ENCODE measurements at places on chromosomes 16 and 17.

- DNase-seq, result no peak
Measured at GRCh38 chr17:68205808-68206720, 41.8 kb upstream of the AMZ2 start.

- no peak for DNase-seq
Measured at GRCh38 chr16:79845734-79846135, 245.2 kb upstream of the MAF start.

- no peak for DNase-seq
Measured at GRCh38 chr17:8173871-8174322, 2.3 kb downstream of the TMEM107 start.

- no peak for DNase-seq
Measured at GRCh38 chr17:38465391-38466345, 37.4 kb downstream of the ARHGAP23 start.

- DNase-seq, result no peak
Measured at GRCh38 chr17:79410681-79411080, 200.2 kb downstream of the RBFOX3 start.

DNA sequence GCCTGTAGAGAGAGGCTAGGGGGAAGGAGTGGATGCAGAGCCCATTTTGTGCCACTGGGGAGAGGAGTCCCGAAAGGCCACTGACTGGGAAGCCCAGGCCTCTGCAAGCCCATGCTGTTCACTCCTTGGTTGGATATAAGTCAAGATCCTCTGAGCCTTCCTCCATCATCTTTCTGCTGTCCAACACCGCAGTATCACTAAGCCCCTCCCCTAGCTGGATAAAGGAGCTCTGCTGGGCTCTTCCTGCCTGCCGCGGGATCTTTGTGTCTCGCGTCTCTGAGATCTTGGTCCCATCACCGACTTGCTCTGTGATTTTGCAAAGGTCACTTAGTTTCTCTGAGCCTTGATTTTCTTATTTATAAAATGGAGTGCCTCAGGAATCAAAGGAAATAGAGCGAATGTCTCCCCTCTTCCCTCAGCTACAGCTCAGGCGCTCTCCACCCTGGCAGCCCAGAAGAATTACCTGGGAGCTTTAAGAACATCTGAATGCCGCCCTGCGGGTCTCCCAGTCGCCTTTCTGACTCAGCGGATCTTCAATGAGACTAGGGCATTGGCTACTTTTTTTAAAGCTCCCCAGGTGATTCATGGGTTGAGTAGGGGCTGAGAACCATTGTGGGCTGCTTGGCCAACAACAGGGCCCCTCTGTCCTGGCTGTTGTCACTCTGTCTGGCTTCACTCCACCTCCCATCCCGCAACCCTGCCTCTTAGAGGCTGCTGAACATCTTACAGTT, 25.2 kb upstream of the TMEM220 start:
- DNase-seq, result no peak

DNA sequence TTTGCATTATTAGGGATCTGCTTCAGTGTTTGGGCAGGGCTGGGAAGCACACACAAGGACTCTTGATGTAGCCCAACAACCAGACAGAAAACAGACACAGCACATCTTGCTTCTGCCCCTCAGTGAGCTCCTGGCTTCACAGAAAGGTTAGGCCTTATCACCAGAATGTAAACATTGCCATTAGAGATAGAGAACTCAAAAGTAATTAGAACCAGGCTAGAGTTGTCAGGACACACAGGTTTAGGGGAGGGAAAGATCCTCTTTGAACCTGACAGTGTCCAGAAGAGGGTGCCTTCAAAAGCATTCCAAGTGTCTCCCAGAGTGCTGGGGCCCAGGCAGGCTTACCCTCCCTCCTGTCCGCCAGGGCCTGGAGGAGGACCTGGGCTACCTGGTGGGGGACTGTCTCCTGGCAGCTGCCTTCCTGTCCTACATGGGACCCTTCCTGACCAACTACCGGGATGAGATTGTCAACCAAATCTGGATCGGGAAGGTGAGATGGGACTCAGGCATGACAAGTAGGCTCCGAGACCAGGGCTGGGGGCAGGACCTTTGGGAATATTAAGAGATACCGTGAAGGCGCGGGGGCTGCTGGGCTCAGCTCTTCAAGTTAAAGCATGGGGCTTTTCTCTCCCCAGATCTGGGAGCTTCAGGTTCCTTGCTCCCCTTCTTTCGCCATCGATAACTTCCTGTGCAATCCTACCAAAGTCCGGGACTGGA, 16.9 kb upstream of the KDM6B start:
- no peak for DNase-seq

DNA sequence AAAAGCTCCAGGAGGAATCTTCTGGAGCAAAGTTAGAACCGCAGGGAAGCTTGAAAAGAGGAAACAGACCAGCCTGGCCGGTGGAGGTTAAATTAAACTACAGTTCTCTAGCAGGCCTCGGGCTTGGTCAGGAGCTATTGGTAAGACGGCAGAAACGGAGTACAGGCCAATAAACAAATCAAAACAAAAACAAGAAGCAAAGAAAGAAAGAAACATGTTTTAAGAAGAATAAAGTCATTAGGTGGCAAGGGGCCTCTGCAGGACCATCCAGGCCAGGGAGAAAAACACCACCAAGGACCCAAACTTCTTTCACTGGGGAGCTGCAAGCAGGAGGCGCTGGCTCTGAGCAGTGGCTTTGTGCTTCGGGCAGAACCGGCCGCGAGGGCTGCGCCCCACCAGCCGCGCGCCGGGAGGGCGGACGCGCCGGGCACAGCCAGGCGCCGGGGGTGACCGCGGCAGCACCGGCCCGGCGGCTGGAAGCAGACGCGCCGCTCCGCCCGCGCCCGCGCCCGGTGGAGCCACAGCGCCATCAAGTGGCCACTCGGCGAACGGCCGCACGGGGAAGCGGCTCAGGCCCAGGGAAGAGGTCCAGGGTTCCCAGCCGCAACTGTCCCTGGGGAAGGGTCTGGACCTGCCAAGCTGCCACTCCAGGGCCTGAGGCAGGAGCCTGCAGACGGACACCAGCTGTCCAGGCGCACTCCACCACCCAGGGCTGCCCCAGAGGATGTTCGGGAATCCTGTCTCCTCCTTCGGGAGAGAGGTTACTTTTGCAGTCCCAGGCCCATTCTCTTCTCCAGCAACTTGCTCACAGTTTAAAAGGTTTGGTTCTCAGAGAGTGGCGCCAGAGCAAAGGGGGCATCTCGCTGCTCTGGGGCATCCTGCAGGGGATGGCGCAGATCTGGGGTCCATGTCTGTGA, 419.4 kb downstream of the SOX9 start:
- peak; percentile 29 for DNase-seq

DNA sequence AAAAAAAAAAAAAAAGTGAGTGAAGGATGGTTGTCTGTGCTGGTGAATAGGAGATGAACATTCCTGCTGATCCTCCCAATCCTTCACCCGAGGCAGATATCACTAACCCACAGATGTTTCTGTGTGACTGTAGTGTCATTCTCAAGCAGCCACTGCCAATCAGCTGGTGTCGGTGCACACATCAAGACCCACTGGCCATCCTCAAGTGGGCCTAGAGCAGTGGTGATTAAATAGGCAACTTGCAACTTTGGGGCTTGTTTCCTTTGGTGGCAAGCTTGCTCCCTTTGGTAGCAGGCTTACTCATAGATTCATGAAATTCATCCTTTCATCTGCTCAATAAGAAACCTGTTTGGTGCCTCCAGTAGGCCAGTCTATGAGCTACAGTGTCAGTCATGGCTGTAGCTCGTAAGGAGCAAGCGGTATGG, 51.1 kb upstream of the LGALS9 start:
- no peak for DNase-seq

GRCh38 chr17:40598619-40599467, 33.6 kb upstream of the CCR7 start:
- no peak for DNase-seq

DNA sequence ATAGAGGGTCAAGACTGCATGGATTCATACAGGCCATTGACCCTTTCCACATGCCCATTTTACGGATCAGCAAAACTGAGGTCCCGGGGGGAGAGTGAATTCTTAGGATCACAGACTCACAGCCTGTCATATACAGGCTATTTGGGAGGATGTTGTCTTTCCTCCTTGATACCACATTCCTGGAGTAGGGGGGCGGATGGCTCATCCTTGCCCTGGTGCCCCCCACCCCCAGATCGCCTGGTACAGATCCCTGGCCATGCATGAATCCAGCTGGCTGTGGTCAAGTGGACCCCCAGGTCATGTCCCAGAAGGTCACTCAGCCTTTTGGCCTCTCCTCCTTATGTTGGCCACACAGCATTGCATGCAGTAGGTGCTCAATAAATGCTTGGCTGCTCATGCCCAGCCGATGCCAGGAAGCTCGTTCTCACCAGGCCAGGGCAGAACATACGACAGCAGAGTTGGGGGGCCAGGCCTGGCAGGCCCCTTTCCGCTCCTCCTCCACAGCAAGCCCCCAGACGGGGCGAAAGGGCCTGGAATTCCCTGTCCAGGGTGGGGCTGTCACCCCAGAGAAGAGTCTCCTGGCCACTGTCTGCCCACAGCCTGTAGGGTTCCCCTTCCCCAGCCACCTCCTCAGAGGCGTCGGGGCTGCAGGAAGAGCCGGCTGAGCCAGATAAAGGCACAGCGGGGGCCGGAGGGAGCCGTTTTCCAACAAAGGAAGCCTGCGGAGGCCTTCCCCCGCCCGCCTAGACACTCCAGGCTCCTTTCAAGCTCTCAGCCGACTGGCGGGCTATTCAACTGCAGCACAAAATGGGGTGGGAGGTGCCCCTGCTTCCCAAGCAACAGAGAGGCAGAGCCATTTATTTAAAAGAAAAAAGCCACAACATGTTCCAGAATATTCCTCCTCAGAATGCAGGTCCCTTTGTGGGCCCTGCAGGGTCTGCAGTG, 215.7 kb upstream of the CIBAR2 start:
- no peak for DNase-seq

GRCh38 chr17:64410750-64411490, 20.3 kb upstream of the PECAM1 start:
- no peak for DNase-seq

- no peak for DNase-seq
Measured at GRCh38 chr17:81329927-81330883, 35.1 kb upstream of the SLC38A10 start.

- DNase-seq, result no peak
Measured at GRCh38 chr16:66459878-66460277, 32.8 kb downstream of the BEAN1 start.

DNA sequence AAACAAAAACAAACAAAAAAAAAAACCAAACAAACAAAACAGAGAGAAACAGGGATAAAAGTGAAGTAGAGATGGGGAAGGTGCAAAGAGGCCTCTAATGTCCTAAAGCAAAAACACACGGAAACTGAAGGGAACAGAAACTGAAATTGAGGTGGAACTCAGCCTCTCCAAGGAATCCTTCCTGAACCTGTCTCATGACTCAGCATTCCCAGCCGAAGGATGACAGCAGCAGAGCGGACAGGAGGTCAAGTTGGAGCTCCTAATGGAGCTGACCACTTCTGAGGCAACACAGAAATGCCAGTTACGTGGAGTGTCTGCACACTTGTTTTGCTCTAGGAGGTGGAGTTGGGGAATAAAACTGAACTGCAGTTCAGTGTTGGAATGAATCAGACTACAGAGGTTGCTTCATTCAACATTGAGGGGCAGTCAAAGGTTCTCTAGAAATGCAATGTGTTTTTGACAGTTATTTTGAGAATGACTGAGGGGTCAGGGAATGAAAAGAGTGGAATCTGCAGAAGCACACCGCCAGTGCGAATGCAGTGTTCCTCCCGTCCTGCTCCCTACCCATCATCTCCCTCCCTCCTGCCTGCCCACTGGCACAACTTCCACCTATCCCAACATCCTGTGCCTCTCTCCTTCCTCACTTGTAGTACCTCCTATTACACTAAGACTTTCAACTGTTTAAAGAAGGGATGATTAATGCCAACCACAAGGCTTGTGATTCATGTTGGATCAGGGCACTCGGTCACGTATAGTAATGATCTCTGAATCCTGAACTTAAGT, 6.3 kb downstream of the UBE2O start:
- no peak for DNase-seq

- DNase-seq, result no peak
Measured at GRCh38 chr16:85778873-85779272, 20.5 kb downstream of the EMC8 start.

GRCh38 chr17:82876602-82877379, 37.0 kb upstream of the ZNF750 start:
- DNase-seq, result no peak

DNA sequence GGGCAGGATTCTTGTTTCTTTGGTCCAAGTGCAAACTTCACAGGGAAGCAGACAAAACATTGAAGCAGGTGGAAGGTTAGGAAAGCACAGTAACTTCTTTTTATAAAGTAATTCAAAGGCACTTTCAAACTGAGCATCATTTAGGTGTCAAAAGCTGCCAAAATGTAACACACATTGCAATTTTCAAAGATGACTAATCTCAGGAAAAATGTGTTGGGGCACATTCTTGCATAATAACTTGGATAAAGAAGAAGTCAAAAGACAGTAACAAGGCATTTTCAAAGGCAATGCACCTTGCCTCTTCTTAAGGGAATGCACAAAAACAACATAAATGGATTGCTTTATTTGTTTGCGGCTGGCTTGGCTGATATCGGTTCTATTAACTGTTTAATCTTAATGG, 3.6 kb downstream of the KCNJ2 start:
- DNase-seq, result no peak

DNA sequence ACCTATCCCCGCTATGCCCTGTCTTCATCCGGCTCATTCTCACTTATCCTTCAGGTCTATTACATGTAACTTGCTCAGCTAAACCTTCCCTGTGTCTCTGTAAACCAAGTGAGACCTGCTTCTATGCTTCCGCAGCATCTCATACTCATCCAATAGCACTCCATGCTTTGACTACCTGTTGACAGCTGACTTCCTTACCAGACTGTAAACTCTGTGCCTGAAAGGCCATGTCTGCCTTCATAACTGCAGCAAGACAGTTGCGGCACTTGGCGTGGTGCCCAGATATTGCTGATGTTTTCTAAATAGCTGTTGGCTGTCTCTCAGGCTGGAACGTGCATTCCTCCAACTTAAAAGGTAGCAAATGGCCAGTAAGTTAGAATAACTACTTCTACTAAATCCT, 1.8 kb upstream of the OR1E1 start:
- DNase-seq, result no peak

GRCh38 chr17:71741836-71742235, 379.0 kb upstream of the SOX9 start:
- DNase-seq, result no peak

GRCh38 chr17:2911035-2911754, 115.0 kb downstream of the RAP1GAP2 start:
- no peak for DNase-seq

DNA sequence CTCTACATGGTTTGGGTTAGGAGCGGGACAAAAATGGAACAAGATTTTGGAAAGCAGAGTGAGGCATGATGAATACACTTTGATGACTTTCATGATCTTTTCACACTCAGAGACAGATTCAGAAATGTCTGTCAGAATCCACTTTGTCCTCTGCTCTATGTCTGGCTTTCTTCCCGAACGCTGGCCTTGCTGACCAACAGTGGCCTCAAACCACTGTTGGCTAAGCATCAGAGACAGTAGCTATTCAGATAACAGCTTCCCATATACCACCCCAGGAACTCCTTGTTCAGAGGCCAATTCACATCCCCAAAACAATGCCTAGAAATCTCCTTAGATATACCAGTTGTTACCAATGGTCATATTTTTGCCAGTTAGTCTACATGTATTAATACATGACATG, 40.9 kb downstream of the FBXL20 start:
- DNase-seq, result no peak

GRCh38 chr16:70470927-70471341, 16.5 kb downstream of the FCSK start:
- no peak for DNase-seq

All from stimulated activated CD8-positive, alpha-beta memory T cell treated with anti-CD3 and anti-CD28 coated beads, Interleukin-2, amount 100 ng/mL, for 1 hour (primary cell).